ENCODE measurements at places on chromosomes 6 and 20.
A peak's percentile ranks its signal among the peaks of the same experiment; 100 is the strongest.

DNA sequence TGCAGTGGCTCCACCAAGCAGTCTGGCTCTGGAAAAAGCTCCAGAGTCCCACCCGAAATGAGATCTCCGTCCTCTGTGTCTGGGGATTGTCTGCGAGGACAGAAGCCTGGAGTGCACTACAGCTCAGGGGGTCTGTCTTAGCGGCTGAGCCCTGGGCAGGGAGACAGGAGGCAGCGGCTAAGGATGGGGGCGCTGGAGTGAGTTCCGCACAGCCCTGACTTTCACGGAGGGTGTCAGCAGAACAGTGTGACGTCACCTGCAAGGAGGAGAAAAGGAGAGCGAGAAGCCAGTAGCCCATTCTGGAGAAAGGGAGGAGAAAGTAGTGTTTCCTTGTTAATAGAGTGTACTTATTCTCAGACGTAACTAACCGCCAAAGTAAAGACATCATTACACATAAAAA is 97.6 kb downstream of the FAM50B start:
- no peak for DNase-seq

DNA sequence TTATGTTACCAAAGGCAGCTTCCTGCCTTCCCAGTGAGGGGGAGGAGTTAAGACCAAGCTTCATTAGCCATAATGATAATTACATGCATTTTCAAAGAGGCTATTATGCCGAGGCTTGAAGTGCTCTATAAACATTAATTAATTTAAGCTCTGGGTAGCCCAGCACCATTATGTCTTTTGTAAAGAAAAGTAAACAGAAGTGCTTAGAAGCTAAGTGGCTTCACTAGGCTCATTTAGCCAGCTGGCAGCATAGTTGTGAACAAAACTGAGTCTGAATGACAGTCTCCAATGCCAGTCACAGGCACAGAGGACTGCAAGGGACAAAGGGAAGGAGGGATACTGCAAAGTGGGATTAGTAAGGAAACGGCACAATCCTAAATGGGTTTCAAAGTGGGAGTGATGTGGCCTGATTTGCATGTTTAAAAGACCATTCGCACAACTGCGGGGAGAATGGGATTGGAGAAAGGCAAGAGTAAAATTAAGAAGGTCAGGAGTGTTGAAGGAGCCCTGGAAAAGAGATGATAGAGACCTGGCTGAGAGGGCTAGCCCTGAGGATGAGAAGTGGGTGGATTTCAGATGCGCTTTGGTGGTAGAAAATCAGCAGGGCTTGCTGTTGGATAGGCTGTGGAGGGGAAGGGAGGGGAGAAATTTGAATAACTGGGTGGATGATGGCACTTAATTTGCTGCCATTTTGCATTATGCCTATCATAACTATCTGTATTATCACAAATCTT is 20.1 kb upstream of the ISM1 start:
- no peak for DNase-seq

DNA sequence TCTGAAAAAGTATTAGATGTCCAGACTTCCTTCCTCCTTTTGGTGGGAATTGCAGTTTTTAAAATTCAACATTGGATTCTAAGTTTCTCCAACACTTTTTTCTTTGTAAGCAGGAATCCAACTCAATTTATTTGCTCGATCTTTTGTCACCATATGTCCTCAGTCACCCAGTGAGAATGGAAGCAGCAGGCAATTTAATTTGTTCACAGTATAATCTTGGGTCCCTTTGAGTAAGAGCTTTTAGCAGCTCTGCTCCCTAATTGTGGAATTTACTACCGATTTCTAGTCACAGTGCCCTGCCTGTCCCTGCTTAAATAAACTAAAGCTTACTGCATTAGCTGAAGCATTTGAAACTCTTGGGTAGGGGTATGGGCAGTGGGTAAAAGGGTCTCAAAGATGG is 98.6 kb downstream of the BTBD3 start:
- DNase-seq: no peak

GRCh38 chr6:116047173-116047933 is 13.3 kb downstream of the FRK start:
- DNase-seq: no peak

- DNase-seq: no peak
Observed at GRCh38 chr6:56677559-56677958, 34.9 kb upstream of the DST start.

- DNase-seq: no peak
Observed at GRCh38 chr6:9623985-9624384, 790.9 kb downstream of the TFAP2A start.

DNA sequence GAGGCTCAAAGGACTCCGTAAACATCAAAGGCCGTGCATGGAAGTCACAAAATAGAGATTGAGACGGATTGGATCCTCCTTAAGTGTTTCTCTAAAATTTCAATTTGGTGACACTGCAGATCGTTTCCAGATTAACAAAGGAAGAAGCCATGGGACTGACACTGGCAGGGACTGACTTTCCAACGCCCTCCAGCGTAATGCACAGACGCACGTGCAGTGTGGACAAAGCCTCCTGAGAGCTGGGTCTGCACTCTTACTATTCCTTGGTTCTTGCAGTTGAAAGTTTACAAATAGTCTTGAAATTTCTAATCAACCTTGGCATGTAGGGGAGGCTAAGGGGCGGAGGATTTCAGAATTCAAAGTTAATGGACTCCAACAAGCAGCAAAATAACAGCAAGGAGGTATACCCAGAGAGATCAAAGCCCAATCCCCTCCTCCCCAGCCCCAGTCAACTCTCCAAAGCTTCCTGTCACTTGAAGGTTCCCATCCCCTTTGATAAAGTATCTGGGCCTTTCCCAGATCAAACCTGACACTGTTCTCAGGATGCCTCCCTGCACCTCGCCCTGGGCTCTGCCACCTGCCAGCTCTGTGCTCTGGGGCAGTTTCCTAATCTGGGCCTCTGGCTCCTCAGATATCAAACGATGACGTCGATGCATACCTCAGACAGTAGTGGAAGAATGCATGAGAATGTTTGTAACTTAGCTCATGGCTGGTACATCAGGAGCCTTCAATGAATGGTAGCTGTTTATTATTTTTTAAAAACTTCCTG is 106.5 kb upstream of the TRAF3IP2 start:
- no peak for DNase-seq

DNA sequence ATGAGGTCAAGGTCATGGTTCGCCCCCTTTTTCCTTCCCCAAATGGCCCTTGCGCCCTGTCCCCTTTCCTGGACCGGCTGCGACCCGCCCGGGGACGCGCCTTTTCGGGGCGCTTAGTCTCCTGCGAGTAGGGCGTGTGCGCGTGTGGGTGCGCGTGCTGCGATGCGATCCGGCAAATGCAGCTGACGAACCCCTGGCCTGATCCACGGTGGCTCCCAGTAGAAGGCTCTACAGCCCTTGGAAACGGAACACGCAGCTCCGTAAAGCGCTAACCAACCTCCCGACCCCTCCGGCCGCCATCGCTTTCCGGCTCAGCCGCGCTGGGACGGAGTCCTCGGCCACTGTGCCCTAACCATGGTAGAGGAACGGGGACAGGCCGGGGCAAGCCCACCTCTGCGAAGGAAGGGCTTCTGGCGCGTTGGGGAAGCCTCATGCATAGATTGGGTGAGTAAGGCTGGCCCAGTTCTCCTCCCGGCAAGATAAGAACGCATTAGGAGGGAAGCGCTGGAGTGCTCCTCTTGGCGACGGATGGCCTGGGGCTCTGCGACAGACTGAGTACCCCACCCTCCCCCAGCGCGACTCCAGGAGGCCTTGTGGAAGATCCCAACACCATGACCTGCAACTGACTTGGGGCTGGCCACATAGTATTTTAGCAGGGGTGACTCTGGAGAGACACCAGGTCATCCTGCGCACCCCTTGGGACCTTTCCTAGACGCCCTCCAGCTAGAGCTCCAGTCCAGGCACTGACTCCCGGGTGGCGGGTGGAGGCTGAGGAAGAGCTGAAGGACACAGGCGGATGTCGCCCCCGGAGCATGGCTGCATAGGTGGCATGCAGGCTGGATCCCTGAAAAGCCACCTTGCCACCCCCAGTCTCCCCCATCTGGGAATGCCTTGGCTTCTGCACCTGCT is 1.1 kb upstream of the SLC4A11 start:
- peak; percentile 31 for DNase-seq

DNA sequence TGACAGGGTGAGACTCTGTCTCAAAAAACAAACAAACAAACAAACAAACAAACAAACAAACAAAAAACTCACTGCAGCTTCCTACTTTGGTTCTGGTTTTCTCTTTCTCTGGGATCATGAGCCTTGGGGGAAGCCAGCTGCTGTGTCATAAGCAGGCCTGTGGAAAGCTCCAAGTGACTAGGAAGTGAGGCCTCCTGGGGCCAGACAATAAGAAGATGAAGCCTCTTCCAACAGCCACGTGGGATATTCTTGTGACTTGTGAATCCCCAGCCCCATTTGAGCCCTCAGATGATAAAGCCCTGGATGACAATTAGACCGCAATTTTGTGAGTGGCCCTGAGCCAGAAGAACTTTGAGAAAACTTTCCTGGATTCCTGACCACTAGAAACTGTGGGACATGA is 11.4 kb downstream of the HLA-A start:
- no peak for DNase-seq

- no peak for DNase-seq
Observed at GRCh38 chr6:2042956-2043648, 202.3 kb downstream of the GMDS start.

GRCh38 chr6:16206595-16207037 is 31.8 kb upstream of the GMPR start:
- DNase-seq: peak; percentile 56

GRCh38 chr20:39939241-39939865 is 749.7 kb downstream of the MAFB start:
- no peak for DNase-seq

GRCh38 chr20:43040427-43040826 is 149.3 kb downstream of the PTPRT start:
- DNase-seq: peak; percentile 24

DNA sequence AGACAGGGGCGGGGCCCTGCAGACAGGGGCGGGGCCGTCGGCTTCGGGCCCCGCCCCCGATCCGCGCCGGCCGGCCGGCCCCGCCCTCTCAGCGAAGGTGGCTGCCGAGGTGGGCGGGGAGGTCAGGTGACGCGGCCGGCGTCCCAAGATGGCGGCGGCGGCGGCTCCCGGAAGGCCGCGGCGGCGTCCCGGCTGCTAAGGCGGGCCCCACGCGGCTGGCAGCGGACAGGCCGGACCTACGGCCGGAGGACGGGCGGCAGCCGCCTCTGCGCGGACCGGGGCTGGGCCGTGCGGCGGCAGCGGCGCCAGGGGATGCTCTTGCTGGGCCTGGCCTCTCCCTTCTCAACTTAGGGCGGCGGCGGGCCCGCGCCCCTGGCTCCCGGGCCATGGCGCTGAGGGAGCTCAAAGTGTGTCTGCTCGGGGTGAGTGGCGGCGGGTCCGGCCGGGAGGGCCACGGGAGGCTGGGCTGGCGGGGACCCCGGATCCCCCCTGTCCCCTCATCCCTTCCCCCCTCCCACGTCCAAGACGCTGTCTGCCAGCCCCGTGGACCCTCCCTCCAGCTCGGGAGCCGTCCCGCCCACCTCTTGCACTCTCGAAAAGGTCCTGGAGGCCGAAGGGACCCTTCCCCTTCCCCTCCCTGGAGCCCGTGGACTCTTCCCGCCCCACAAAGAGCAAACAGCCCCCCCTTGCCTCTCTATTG is at the start of gene RAB22A:
TSS of gene RAB22A (plus strand) at position 125 of the 700 bp plus-strand sequence. CDS start at position 387, 262 bp downstream.
- peak; percentile 86 for DNase-seq

DNA sequence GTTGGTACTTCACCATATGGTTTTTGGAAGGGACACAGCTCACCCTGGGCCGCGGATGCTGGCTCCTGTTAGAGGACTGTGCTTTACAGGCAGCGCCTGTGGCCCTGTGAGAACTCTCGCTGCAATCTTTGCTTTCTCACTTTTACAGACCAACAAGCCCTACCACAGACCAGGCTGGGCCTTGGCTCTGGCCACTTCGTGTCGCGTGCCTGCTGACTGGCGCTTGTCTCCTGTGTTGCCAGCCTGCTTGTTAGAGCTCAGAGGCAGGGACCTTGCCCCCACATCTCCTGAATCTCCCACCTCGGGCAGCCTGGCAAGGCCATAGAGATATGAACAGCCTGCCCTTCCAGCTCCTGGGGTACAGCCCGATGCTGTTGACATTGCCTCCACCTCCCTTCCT is 56.1 kb downstream of the SYNJ2 start:
- no peak for DNase-seq

GRCh38 chr6:70601014-70601413 is 34.3 kb downstream of the SDHAF4 start:
- no peak for DNase-seq

- no peak for DNase-seq
Observed at GRCh38 chr6:82017773-82018172, 229.8 kb downstream of the IBTK start.

GRCh38 chr6:18431581-18431980 is 44.4 kb downstream of the RNF144B start:
- no peak for DNase-seq

- DNase-seq: no peak
Observed at GRCh38 chr20:8805737-8806442, 263.0 kb upstream of the PLCB4 start.

DNA sequence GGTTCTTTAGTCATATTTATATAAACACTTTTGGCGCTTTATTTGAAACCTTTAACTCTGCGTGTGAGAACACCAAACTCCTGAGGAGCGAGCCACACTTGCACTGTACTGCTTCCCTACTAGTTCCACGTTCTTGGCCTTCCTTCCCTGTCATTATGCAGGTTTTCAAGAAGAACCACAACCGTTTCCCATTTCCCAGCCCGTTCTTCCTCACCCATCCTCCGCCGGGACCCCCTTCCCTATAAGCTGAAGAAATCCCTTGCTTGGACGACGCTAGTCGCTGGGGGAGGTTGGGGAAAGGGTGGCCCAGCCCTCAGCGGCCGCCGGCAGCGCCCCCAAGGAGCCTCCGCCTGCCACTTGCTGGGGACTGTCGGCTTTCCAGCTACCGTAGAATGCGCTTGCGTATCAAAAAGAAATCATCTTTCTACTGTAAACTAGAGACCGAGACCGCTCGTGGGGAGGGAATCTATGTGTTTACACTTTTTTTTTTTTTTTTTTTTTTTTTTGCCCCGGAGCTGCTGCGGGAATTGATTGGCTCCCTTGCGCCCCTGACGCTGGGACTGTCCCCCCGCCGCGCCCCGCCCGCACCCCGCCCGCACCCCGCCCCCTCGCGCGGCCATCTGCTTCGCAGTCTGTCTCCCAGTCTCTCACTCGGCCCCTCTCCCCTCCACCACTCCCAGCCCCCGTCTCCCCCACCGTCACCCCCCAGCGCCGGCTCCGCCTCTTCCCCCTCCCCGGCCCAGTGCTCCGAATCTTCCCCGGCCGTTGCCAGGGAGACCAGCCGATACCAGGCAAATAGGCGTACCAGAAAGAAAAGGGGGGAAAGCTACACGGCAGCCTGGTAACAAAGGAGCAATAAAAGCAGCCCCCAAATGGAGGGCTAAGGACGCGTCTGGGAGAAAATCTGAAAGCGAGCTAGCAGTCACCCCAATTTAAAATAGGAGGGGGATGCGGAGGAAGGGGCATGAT is 2.3 kb upstream of the MARCKS start:
- peak; percentile 22 for DNase-seq

GRCh38 chr6:40668203-40668602 is 81.0 kb upstream of the LRFN2 start:
- DNase-seq: no peak

All from activated CD8-positive, alpha-beta T cell treated with anti-CD3 and anti-CD28 coated beads, Interleukin-2, amount 10 ng/mL, durations not matched to agents 7 days and 5 days (primary cell).